ENCODE measurements at places on chromosomes 12 and 14.

GRCh38 chr12:83664650-83665049 is 977.9 kb downstream of the TMTC2 start:
- no peak for DNase-seq

DNA sequence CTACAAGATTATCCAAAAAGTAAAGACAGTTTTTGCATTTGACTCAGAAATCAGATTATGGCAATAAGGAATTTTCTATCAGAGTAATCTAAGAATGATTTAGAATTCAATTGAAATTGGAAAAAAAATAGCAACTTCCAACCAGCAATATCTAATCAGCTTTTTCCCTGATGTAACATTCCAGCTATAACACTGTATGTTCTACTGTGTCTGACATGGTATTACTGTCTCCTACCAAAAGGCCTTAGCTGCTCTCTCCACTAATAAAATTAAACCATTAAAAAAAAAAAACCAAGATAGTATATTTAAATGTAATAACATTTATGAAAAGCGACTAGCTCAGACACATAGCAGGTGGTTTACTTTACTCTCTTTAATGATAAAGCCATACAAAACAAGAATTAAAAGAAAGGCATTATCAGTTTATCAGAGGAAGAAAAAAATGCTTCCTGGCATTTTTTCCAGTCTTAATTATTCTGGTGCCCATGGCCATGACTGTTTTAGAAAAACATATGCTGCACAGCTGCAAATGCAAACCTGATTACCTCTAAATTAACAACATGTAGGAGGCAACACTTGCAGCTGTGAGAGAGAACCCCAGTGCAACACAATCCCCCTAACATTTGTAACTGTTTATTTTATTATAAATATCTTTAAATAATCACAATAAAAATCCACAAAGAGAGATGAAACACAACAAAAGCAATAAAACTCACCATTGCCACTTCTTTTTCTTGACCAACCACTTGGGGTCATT is 28.8 kb downstream of the PHLDA1 start:
- DNase-seq = no peak

DNA sequence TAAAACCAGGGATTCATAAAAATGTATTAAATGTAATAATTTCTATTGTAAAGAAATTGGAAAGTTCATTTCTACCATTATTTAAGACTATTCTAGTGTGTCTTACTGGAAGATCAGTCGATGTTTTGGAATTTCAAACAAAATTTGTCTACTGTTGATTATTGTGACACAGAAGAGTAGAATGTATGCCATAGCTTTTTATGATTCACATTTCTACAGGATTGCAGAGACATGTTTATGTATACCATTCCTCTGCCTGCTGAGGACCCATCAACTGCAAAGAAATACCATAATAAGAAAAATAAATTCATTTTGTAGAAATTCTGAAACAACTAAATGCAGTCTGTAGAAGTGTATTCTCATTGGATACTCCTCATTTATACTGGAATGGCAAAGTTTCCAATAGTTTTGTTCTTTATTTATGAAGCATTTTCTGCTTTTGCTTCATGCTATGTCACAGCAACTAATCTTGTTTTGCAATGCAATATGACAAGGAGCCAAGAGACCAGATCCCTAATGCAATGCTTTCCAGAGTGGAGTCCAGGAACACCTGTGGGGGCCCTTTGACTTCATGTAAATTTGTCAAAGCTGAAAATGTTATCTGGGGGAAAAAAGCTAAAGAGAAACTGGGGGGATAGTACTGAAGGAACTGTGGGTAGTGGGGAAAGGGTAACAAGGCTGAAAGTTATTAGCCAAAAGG is 172.9 kb upstream of the LRIG3 start:
- DNase-seq = no peak

DNA sequence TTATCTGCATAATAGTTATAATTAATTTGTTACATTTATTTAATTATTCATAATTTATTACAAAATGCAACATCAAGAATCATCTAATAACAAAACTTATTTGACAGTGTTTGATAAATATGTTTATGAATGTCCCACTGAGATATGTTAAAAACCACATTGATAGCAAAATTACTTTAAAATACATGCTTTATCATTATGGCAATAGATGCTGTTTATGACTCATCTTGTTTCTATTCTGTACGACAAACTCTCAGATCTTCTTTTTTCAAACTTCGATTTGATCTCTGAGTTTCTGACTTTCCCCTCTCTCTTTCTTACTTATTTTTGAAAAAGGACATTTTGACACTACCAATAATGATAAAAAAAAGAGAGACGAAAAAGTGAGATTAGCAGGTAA is 56.8 kb upstream of the LRRK2 start:
- DNase-seq = peak; percentile 18

- no peak for DNase-seq
These were observed 4.7 kb downstream of the TDRD9 start for GRCh38 chr14:103932791-103933490.

GRCh38 chr12:97960741-97961608 is 498.4 kb downstream of the RMST start:
- peak; percentile 19 for DNase-seq

- DNase-seq = no peak
These were observed 774 bp upstream of the WDR20 start for GRCh38 chr14:102138961-102139285.

DNA sequence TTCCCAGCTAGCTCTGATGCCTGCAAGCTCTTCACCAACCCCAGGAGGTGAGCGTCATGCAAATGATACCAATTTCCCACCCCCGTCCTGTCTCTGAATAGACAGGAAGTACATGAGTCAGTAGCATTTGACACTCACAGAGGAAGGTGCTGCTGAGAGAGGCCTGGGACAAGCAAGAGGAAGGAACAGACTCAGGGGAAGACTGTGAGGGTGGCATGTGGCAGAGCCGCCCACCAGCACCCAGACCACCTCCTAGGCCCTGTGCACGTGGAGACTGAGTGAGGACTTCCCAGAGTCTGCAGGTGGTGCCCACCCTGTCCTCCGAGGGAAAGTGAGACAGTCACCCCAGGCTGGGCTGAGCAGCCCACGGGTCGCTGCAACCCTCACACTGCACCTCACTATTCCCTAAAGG is 199.5 kb upstream of the SFSWAP start:
- peak; percentile 81 for DNase-seq

GRCh38 chr12:26037615-26038220 is 79.2 kb downstream of the RASSF8 start:
- DNase-seq = no peak

DNA sequence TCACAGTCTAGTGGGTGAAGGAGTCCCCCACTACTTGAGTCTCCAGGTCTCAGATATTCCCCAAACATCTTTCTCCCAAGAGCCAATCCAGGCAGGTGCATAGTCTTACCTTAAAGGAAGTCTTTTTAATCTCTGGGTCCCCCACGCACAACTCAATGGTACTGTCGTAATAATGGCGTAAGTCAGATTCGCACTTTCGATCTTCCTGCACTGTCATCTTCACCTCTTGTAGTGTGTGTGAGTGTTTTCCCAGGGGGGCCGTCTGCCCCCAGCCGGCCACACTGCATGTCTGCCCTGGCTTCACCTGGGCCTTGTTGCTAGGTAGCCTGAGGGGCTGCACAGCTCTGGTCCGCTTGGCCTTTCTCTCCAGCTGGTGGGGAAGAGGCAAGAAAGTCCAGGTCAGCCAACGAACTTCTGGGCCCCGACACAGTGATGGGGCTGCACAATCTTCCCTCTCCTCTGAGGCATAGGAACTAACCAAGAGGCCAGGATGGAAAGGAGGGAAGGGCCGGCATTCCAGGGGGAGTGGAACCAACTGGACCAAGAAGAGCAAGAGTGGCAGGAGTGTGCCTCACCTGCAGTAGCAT is 2.1 kb downstream of the GZMB start:
- DNase-seq = no peak

DNA sequence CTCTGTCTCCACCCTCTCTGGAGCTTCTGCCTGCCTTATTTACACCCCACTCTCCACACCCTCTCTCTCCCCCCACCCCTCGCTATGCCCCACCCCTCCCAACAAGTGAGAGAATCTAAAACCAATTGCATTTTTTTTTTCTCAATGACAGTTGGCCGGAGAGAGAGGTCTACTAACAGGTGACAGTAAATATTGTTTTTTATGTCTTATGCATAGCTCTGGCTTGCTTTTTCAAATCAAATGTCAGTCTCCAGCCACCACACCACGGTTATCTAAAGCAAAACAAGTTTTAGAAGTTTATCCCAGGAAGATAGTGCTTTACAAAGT is at the start of gene KCNC2:
TSS of gene KCNC2 (minus strand) at position 28 of the 327 bp plus-strand sequence.
- no peak for DNase-seq

GRCh38 chr12:108046135-108046534 is 83.0 kb upstream of the WSCD2 start:
- no peak for DNase-seq

DNA sequence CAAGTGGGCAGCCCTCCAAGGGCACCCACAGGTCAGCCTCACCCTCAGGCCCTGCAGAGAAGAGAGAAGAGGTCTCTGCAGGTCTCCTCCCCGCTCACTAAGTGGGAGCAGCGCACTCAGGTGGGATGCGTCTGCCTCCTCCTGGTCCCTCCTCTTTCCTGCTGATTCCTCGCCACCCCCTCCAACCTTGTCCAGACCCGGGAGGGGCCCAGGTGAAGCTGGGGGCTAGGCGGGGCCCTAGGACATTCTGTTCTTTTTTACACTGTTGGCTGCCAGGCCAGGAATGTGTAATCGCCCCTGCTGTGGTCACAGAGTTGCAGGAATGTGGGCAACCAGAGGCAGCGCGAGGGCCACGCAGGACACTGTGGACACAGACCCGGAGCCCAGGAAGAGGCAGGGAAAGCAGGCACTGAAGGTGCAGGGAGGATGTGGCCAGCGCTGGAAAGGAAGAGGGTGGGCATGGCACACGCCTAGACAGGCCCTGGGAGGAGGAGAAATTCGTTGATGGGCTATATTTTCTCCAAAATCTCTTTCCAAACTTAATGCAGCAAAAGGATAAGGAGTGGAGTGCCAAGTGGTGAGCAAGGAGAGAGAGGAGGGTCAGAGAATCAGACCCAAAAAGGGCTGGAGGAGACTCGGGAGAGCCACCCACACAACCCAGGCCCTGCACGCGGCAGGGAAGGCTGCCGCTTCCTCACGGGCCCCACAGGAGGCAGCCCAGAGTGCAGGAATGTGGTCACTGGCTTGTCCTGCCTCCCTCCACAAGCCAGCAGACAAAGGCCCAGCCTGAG is 911 bp upstream of the SCNN1A start:
- no peak for DNase-seq

- DNase-seq = no peak
These were observed 866.3 kb downstream of the NRXN3 start for GRCh38 chr14:79036441-79036840.

- DNase-seq = no peak
These were observed 7.4 kb upstream of the RNU7-1 start for GRCh38 chr12:6936194-6936635.

- no peak for DNase-seq
These were observed 1291.6 kb downstream of the FSCB start for GRCh38 chr14:43215524-43215923.

DNA sequence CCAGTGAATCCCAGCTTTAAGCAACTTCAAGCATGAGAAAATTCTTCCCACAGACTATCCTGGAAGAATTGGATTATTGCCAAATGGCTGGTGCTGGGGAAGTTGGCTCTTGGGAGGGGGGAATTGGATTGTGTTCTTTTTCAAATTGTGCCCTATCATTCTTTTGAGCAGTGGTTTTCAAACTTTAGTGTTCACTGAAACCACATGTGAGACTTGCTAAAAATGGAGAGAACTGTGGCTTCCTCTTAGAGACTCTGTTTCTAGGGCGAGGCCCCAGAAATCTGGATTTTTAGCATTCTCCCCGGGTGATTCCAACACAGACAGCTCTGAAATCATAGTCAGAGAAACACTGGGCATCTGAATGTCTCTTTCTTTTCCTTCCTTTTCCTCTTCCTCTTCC is 14.3 kb upstream of the OTUB2 start:
- no peak for DNase-seq

- DNase-seq = no peak
These were observed 13.0 kb upstream of the GNG2 start for GRCh38 chr14:51847489-51847796.

DNA sequence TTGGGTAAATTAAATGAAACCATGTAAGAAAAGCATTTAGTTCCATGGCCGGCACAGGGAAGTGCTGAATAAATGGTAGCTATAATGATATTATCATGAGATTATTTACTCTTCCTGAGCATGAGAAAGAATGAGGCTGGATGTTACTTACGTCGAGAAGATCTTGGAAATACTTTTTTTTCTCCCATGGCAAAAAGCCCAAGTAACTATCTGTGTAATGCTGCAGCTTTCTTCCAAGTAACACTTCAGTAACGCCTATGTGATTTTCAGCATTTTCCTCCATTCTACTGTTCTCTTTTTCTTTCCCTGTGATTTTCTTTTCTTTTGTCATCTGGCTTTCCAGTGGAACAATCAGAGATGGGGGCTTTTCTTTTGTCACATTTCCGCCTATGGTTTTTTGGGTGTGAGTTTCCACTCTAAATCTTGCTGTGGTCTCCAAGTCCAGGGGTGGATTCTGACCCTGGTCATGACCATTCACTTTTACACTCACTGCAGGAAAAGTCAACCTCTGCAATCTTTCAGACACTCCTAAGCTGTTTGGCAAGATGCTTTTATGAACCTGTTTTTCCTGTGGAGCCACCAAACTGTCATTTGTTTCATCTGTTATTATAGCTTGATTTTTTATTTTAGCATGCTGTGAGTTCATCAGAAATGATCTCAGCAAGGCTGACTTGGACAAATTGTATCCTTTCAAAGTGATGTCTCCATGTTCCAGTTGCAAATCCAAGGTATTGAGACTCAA is 25.0 kb upstream of the SYCP3 start:
- DNase-seq = no peak

- no peak for DNase-seq
These were observed 633.6 kb downstream of the TMTC2 start for GRCh38 chr12:83320350-83320749.

- no peak for DNase-seq
These were observed 92.3 kb upstream of the BCAT1 start for GRCh38 chr12:25041006-25041741.

DNA sequence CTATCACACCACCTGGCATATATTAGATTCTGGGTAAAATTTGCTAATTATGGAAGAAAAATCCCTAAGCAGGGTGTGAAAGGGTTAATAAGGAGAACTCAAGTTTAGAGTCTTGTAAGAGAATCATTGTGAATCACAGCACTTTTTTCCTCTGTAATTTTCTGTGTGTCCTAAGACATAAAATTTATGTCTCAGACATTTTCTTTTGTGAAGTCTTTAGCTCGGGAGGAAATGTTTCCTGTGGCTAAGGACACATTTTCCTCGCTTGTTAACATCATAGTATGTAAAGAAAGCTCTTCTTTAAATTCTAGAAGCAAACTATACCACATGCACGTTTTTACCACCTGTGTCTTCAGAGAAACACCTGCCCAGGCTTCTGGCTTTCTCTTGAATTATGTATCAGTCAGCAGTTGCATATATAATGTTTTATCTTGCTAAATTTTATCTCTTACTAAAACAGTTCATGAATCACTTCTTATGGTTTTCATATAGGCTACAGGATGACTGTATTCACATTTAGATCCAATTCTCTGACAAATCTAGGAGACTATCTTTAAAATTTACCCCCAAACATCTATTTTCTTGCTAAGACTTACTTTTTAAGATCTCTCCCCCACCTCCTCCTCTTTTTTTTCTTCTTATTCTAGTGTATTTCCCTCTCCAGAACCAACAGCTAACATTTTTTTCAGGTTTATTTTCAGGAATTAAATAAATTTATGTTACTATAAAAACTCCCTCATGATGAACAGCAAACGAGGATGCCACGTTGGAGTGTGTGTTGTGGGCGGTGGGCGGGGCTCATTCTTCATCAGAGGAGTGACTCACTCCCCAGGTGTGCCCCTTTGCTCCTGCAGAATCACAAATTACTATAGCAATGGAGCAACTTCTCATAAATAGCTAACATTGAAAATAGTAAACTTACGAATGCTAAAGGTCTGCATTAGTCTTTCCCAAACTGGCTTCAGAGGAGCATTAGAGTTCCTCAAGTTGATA is 11.6 kb upstream of the CSRP2 start:
- DNase-seq = no peak
